ENCODE measurements at places on chromosomes 3 and 15.

- DNase-seq: no peak
These were observed 52.8 kb downstream of the PLXNA1 start for GRCh38 chr3:127035677-127036076.

GRCh38 chr15:51874751-51875644 is 45.5 kb downstream of the TMOD3 start:
- no peak for DNase-seq

DNA sequence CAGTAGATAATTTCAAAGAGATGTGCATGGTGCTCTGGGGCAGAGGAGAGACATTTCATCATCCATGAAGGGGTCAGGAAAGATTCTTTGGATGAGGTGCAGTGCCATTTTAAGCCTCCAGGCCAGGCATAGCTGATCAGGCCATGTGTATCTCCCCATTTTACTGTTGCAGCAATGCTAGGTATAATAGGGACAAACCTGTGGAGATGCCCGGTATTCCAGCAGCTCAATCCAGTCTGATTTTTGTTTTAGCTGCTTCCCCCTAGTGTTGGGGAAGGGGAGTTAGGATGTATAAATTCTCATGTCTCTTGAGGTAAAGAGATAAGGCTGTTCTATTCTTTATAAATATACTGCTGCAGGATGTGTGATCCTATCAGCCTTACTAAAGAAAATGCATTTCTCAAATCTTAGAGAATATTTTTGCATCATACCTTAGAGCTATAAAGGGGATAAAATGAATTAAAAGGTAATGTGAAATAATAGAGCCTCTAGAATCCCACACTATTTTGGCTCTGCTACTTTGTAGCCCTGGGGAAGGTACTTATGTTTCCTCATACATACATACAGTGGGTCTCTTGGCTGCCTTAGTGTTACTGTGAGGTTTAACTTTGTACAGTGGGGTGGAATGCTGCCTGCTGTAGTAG is 5.2 kb downstream of the CDV3 start:
- no peak for DNase-seq

- no peak for DNase-seq
These were observed 2.6 kb downstream of the CLDN1 start for GRCh38 chr3:190319660-190320059.

DNA sequence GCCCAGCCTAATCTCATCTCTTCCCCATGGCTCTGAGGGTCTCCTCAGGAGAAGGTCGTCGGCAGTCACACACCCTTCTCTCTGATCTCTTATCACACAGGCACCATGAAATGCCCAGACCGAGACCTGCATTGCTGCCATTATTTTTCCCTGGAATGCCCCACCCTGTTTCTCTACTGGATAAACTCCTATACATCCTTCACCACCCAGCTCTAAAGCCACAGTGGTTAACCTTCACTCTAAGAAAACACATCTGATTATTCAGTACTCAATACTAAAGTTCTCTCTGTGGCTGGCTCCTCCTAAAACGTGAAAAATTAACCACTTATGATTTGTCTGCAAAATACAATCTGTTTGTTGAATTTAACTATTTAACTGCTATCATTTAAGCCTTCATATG is 43.3 kb downstream of the RORA start:
- no peak for DNase-seq

- no peak for DNase-seq
These were observed 84.3 kb upstream of the ARL6 start for GRCh38 chr3:97680210-97680609.

DNA sequence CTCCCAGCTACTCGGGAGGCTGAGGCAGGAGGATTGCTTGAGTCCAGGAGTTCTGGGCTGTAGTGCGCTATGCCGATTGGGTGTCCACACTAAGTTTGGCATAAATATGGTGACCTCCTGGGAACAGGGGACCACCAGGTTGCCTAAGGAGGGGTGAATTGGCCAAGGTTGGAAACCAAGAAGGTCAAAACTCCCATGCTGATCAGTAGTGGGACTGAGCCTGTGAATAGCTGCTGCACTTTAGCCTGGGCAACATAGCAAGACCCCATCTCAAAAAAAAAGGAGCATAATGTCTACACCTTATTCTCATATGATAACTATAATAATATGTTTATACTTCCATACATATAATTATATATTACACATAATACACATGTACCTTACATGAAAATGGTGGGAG is 6.1 kb upstream of the GLB1 start:
- DNase-seq: no peak

DNA sequence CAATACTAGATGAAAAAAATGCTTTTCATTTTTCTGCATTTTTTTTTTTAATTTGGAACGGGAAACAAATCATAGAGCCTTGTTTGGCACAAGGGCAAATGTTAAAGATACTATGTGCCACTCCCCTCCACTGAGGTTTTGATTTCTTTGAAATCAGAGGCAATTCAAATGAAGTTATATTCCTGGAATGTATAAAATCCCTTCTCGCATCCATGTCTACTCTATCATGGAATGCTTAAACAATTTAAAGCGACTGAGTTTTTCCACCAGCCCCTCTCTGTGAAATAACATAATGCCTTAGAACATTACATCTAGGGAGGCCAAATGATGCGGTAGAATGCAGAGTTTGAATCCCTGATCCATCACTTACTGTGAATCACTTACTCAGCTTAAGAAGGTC is 69.7 kb downstream of the FMN1 start:
- no peak for DNase-seq
